ENCODE measurements at places on chromosomes 6 and 20.

GRCh38 chr6:157135691-157136090 is 187.6 kb downstream of the TMEM242 start:
- DNase-seq: no peak

GRCh38 chr6:143410859-143411270 is 39.6 kb downstream of the ADAT2 start:
- DNase-seq: no peak

DNA sequence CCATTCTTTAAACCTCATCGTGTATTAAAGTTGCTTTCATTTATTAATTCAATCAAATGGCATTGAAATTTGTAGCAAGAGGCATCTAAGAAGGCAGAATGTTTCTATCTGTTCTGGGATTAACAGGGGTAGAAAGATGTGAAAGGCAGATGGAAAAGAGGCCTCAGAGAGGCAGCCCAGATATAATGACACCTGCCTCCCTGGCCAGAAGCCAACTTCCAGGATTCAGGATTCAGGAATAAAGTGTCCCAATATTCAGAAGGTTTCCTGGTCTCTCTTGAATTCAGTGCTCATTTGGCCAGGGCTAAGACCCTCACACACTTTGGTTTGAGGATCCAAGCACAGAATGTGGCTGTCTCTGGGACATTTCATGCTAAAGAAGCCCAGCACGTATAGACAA is 39.9 kb downstream of the HLA-B start:
- DNase-seq: no peak

DNA sequence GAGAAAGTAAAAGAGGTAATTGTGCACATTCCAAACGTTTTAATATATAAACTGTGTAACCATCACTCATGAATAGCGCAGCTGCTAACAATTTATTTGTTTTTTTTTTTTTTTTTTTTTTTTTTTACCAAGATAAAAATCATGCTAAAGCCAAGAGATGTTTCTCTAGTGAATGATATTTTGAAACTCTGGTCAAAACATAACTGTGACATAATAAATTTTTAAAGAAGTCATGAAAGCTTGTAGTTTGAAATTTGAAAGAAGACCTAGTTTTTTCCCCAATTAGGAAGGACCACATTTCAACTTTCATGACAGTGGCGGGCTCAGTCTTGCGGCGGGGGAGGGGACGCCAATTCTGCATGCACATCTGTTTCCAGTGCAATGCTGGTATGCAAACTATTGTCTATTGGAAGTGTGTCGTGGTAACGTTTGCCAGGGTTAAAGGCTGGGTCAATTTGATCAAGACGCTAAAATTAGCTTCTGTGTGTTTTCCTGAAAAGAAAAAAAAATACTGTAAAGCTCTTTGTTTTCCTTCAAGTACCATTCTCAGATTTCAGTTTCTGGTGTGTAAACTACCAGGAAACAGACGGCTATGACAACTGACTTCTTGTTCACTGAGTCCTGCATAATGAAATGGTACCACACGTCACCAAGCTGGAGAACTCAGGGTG is 211.9 kb downstream of the FOXC1 start:
- DNase-seq: no peak

DNA sequence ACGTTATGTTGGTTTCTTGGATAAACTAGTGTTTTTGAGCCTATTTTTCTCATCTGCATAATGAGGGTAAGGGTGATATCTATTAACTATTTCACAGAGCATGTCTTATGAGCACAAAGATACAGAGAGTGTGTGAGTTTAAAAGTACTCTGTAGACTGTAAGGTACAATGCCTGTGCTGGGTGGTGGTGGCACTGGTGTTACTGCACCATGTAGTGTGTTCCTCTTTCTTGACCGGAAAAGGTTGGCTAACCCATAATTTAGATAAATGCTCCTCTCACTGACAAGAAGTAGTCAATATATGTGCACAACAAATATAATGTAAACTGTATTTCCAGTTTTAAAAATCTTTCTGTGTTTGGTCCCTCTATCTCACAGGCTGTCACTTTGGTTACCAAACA is 116.2 kb upstream of the MMS22L start:
- no peak for DNase-seq

DNA sequence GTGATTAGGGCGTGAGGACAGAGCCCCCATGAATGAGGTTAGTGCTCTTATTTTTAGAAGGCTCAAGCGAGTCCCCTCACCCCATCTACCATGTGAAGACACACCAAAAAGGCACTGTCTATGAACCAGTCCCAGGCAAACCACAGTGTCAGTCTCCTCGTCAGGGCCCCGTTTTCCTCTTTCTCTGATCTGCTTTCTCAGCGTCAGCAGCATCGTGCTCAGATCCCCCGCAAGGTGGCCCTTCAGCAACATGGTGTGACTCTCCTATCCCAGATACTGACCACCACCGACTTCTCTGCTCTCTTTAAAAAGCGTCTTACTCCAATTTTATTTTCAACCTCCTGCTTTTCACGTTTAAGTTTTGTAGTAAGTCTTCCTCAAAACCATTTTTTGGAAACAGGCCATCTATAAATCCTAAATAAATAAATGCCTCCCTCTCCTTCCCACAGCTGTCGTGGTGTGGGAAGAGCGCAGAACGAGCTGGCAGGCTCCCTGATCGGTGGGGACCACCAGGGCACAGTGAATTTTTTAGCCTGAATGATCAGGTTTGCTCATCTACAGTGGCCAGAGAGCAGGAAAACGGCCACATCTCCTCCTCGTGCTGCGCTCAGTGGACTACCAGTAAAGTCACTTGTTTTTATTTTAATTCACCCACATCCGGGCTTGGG is 113.1 kb downstream of the BMP7 start:
- DNase-seq: no peak

GRCh38 chr20:49281913-49282467 is 4.1 kb upstream of the ZNFX1 start:
- DNase-seq: no peak

GRCh38 chr6:127515234-127515793 is 3.8 kb downstream of the MTCL3 start:
- DNase-seq: no peak

GRCh38 chr6:42271834-42272805 is 54.5 kb upstream of the MRPS10 start:
- DNase-seq: no peak

- DNase-seq: peak; percentile 37
Measured at GRCh38 chr6:28880894-28881780, 42.6 kb downstream of the TRIM27 start.

DNA sequence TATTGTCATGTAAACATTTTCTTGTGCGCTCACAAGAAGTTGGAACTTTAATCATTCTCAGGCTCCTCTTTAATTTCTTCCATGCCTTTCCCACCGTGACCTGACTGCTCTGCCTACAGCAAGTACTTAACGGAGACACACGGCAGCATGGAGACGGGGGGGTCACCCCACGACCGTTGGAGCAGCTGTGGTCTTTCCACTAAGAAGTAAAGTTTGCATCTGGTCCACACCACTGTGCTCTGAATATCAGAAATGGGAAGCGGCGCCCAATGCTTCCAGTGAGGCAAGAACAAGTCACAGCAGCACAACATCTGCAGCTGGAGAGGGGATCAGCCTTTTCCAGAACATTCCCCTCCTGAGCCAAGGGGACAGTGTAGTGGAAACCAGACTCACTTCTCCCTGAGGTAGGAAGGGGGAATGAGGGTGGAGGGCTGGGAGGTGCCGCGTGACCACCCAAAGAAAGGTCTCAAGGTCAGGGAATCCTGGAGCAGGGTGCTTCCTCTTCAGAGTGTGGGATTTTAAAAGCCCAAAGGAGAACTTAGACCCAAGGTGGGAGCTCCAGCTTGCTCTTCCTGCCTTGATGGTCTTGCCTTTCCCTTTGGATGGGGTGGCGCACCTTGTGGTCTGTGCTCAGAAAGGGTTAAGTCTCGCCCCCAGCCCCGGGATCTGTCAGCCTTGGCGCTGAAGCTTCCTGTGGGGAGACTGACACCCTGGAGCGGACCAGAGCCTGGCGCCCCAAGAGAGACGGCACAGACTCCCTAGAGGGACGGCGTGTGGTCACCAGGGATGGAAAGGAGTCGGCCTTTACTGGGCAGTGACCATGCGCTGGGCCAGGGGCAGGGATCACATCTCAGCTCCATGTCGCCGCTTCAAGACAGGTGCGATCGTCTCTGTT is 25.6 kb upstream of the SMOC2 start:
- no peak for DNase-seq

- DNase-seq: no peak
Measured at GRCh38 chr6:129894921-129895320, 33.8 kb upstream of the TMEM244 start.

DNA sequence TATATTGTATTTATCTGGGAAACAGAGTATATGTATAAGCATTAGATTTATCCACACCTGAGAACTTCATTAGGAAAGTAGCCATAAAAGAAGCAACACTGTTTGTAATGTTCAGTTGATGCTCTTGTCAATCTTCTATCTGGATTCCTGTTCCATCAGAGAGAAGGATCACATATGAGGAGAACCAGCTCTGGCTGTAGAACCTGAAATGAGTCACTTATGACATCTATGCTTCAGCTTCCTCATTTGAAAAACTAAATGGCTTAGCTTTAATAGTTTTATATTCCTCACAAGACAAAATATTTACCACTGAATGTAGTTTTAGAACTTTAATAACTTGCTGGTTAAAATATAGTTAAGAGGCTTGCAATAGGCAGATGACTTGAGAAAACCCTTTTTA is 144.7 kb downstream of the TASP1 start:
- DNase-seq: no peak

DNA sequence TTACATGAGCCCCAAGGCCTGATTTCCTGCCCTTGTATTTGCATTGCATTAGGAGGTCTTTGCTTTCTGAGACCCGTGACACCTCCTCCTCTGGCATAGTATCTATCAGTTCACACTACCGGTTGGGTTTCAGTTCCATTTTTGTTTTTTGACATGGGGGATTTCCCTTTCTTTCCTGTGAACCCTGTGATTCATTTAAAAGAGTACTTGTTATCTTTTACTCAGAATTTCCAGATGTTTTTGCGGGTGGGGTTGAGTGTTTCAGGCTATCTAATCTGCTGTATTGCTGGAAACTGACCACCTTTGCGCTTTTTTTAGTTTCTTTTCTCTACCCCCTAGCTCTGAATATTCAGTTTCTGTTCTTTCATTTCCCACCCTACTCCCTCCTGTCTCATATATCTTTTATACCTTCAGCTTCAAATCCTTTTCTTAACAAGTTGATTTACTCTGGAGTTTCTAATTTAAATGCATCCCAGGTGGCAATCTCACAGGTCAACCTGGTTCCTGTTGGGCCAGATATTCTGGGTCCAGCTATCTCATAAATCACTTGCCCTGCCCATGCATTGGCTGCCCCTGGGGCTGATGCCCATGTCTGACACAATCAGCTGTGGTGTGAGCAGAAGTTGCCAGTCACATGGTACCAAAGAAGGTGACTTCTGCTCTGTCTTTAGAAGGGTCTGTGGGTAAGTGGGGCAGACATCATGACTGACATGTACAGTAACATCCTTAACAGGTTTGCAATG is 14.3 kb upstream of the NCOA3 start:
- DNase-seq: peak; percentile 19

DNA sequence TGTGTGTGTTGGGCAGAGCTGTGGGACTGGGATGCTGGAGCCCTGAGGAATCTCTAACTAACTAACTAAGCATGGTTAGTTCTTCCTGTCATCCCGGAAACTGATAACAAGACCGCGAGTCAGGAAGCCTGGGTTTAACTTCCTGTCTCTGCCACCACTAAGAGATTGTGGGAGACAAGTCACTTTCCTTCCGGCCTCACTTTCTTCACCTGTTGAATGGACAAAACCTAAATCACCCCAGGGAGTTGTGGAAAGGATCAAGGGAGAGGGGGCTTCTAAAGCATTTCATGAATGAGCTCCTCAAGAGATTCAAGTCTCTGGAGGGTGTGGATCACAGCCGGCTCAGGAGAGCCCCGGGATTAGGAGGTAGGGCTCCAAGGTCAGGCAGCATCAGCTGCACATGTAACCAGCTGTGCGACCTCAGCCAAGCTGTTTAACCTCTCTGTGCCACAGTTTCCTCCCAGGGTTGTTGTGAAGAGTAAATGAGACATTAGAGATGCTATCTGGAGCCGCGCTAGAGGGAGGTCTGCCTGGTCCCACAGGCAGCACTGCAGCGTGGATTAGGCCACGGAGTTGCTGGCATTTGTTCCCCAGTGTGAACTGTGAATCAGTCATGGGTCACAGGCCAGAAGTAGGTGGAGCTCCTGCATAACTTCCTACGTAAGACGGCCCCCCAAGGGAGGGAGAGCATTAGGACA is 105.1 kb downstream of the TOX2 start:
- DNase-seq: no peak

GRCh38 chr6:8175046-8175777 is 72.9 kb upstream of the EEF1E1 start:
- DNase-seq: no peak

DNA sequence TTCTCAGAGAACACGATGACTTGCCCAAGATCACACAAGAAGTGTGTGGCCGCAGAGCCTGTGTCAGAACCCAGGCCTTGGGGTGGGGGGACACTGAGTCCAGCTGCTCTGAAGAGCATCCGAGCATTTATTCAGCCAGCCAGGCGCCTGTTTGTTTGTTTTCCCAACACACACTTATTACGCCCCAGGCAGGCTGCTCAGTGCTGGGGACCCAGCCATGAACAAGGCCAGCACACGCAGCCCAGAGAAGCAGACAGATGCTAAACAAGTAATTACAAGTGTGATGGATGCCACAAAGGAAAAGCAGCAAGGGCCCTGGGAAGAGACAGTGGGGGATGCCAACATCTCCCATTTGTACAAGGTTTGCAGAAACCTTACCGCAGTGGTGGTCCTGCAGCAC is 19.4 kb upstream of the SIRPA start:
- no peak for DNase-seq

DNA sequence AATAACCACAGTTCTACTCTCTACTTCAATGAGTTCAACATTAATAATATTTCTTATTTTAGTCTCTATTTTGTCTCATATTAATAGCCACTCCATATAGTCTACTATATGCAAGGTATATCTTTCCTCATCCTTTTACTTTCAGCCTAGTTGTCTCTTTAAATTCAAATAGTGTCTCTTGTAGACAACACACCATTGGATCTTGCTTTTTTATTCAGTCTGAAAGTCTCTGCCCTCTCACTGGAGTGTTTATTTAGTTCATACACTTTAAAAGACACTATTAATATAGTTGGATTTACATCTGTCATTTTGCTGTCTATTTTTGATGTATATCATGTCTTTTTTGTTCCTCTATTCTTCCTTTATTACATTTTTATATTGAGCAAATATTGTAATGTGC is 103.5 kb downstream of the RFPL4B start:
- no peak for DNase-seq

- DNase-seq: peak; percentile 45
Measured at GRCh38 chr6:139161817-139162284, 27.0 kb downstream of the HECA start.

- DNase-seq: no peak
Measured at GRCh38 chr6:36382976-36383375, 4.5 kb downstream of the ETV7 start.

GRCh38 chr20:9092655-9093054 is 23.8 kb downstream of the PLCB4 start:
- no peak for DNase-seq

- no peak for DNase-seq
Measured at GRCh38 chr6:160227769-160228161, 30.9 kb downstream of the SLC22A2 start.

- DNase-seq: no peak
Measured at GRCh38 chr20:38445381-38445796, 10.3 kb upstream of the SNHG17 start.
